H4 (cell line): ENCODE measurements at places on chromosomes 16 and 17. TPM values are rescaled to one million over a fixed set of nuclear protein-coding genes. Genes with fewer than 3 reads are reported as not detected.

- DNase-seq = no peak
Observed at GRCh38 chr17:11589716-11590115, 8.6 kb upstream of the DNAH9 start.

CCL22 gene
- total RNA-seq = not detected in 2 replicates

HIC1 gene
- total RNA-seq = 0.08 TPM in 1 of 2 replicates, not detected in the other

MKS1 gene
- 16.8 and 18.1 TPM in 2 replicates for total RNA-seq

HSPB9 gene
- not detected in 2 replicates for total RNA-seq
